ENCODE measurements at places on chromosomes 13 and 19.

DNA sequence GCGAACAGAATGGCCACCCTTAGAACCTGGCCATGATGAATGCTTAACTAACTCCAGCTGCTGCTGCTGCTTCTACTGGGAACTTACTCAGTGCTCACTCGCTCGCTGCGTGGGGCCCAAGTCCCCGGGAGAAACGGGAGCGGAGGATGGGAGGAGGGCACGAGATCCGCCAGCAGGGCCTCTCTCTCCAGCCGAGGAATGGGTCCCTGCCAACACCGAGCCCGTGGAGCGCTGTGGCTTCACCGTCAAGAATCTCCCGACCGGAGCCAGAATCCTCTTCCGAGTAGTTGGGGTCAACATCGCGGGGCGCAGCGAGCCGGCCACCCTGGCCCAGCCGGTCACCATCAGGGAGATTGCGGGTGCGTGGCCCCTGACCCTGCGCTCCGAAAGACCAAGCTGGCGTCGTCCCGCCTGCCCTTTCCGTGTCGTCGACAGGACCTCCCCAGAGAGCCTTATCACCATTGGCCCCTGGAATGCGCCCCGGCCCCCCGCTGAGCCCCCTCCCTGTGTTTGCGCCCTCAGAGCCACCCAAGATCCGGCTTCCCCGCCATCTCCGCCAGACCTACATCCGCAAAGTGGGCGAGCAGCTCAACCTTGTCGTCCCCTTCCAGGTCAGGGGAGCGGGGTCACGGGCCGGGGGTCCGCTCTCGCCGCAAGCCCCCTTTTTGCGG, 17.8 kb upstream of the EMC10 start:
- DNase-seq, result no peak

DNA sequence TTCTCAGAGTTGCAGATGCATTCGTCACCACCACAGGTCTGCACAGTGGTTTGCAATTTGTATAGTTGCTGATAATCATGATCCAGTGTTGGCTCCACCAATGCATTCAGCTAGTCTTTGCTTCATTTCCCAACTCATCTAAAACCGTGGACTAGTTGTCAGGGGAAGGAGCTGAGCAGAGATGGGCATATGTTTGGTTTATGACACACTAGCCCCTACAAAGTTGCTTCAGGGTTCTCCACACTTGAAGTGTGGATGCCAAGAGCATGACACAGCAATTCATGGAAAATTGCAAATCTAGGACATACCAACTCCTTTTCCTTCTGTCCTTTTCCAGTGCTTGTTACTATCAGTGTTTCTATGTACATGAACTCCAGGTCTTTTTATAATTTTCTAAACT, 168.0 kb downstream of the TNFSF13B start:
- no peak for DNase-seq

- peak; percentile 66 for DNase-seq
Observed at GRCh38 chr13:42354241-42355091, 82.5 kb downstream of the AKAP11 start.

GRCh38 chr13:81596224-81596753, 1255.4 kb upstream of the SPRY2 start:
- no peak for DNase-seq

GRCh38 chr19:7187605-7188339, 106.4 kb downstream of the INSR start:
- no peak for DNase-seq

DNA sequence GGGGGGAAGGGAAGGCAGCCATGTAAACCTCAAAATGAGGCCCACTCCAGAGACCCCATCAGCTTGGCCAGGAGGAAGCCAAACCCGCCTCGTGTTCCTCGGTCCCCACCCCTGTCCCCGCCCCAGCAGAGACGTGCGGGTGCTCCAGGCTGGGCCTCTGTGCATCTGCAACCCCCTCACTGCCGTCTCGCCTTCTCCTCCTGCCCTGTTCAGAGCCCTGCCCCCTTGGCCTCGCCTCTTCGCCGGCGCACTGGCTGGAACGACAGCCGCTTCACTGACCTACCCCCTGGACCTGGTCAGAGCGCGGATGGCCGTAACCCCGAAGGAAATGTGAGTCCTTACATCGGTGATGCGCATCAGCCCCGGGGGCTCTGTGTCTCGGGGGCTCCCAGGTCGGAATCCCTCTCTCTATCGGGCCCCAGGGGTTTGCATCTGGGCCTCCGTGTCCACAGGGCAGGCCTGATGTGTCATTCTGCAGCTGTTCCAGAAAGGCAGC, 32.2 kb downstream of the TMEM161A start:
- DNase-seq, result no peak

DNA sequence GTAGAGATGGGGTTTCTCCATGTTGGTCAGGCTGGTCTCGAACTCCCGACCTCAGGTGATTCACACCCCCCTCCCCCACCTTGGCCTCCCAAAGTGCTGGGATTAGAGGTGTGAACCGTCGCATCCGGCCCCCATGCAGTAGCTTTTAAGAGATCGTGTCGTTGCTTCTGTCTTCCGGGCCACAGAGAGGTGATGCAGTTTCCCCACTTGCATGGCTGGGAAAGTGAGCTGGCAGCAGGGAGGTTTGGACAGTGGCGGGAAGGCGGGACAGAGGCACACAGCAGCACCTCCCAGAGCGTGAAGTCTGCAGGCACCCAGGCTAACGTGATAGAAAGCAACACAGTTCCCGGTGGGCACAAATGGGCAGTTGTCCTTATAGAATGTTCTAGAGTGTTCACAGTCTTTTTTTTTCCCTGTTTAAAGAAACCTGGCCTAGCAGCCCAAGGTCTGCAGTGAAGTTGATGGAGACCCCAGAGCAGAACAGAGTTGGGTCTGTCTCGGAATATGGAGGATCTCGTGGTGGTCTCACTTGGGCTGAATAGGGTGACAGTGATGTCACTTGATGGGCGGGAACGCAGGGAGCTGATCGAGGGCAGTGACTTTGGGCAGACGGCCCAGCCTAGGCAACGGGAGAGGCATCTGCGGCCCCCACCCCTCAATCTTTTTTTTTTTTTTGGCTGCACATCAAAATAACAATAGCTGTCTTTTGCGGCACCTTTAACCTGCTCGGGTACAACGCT, 4.9 kb downstream of the UHRF1 start:
- peak; percentile 64 for DNase-seq

All from CD4-positive, alpha-beta T cell treated with Interferon alpha-2 for 1 hour (primary cell).